Stimulated activated CD4-positive, alpha-beta T cell treated with anti-CD3 and anti-CD28 coated beads, Interleukin-15, amount 100 ng/mL, for 24 hours (primary cell): ENCODE measurements at places on chromosomes 11 and 22.

GRCh38 chr22:35023692-35024363, 42.1 kb upstream of the ISX start:
- peak; percentile 84 for DNase-seq

DNA sequence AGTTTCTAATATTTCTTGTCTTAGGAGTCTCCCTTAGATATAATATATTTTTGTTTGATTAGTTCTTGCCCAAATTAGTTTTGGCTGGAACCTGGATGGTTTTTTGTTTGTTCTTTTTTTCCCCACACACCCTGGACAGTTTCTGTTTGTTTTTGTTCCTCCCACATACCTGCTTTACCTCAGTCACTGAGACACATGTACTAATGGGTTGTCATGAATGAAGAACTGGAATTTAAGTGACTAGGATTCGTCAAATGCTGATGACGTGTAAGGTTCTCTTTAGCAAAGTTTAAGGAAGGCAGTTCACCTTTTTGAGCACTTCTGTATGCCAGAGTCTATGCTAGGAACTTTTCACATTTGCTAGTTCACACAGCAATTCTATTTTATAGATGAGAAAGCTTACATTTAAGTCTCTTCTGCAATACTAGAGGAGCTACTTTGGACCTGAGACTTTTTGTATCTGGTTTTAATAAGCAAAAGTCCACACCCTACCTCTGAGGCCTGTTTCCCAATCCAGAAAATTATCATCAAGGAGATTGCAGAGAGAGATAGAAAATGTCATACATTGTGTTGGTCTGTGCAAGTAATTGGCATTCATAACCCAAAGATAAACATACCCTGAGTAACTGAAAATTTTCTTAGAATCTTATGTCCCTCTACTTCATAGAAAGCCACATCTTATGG, 86.7 kb upstream of the RAB1B start:
- DNase-seq, result no peak

DNA sequence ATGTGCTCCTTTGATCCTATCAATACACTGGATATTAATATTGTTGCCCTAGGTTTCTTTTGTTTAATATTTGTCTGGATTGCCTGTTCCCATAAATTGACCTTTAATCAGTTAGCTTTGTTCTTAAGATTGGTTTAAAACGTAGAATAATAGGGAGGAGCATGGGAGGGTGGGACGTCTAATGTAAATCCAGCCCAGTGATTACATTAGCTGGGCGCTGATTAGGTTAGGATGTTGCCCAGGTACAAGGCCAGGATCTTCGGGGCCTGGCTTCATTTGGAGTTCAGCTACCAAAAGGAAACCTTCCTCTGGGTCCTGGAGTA, at the start of gene SRSF8:
Gene SRSF8 (plus strand): TSS at position 204 of the 323 bp plus-strand sequence. CDS start 308 bp downstream, outside the sequence.
- DNase-seq, result no peak

DNA sequence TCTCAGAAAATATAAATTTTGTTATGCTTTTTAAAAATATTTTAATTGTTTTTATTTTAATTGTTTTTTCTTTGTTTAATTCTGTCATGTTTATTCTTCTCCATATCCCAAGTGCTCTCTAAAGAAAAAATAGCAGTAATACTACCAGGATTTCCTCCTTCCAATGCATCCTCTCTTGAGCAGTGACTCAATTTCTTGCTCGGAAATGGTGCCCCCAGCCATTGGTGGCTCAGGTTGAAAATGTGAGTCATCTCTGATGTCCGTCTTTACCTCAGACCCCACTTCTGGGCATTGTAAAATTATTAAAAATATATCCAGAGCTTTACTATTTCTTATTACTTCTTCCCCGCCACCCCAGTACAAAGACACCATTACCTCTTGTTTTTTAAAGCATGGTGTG, 898.5 kb downstream of the METTL15 start:
- no peak for DNase-seq

DNA sequence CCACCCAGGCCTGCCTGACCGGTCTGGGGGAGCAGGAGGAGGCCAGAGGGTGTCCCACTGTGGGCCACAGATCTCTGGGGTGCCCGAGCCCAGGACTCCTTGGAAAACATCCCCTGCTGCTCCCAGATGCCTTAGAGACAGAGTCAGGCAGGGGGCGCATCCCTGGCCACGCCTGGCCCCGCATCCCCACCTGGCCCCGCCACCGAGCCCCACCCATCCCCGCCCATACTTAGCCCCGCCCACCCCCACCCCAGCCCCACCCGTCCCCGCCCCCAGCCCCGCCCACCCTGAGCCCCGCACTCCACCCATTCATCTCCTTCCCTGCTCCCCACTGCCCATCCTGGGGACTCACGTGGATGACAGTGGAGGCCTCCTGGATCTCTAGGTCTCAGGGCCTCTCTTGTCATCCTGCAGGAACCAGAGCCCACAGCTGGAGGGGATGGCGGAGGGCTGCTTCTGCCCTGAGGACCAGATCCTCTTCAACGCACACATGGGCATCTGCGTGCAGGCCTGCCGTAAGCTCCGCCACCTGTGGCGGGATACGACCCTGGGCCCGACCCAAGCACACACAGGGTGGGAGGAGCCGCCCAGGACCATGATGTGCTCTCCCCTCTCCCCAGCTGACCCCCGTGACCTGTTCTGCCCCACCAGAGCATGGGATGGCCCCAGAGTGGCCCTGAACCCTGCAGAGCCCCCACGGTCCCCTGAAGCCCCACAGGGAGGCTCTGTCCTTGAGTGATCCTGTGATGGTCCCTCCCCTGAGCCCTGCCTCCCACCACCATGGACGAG, 33.6 kb downstream of the MUC5B start:
- DNase-seq, result no peak

- no peak for DNase-seq
Measured at GRCh38 chr11:72842653-72843330, 28.6 kb downstream of the ATG16L2 start.

DNA sequence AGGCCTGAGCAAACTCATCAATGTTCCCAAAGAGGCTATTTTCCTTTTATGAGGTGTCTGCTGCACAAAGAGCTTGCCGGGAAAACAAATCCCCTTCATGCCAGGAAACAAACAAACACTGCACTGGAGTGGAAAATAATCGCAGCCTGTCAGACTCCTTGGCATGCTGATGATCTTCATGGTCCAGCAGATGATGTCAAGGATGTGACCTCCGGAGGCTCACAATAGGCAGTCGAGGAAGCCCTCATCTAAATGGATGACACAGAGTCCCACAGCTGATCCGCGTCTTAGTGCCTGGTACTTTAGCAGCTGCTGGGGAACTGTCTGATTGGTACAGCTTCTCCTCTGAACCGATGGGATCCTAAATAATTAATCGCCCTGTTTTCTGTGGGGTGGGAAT, 187.6 kb downstream of the TENM4 start:
- no peak for DNase-seq

DNA sequence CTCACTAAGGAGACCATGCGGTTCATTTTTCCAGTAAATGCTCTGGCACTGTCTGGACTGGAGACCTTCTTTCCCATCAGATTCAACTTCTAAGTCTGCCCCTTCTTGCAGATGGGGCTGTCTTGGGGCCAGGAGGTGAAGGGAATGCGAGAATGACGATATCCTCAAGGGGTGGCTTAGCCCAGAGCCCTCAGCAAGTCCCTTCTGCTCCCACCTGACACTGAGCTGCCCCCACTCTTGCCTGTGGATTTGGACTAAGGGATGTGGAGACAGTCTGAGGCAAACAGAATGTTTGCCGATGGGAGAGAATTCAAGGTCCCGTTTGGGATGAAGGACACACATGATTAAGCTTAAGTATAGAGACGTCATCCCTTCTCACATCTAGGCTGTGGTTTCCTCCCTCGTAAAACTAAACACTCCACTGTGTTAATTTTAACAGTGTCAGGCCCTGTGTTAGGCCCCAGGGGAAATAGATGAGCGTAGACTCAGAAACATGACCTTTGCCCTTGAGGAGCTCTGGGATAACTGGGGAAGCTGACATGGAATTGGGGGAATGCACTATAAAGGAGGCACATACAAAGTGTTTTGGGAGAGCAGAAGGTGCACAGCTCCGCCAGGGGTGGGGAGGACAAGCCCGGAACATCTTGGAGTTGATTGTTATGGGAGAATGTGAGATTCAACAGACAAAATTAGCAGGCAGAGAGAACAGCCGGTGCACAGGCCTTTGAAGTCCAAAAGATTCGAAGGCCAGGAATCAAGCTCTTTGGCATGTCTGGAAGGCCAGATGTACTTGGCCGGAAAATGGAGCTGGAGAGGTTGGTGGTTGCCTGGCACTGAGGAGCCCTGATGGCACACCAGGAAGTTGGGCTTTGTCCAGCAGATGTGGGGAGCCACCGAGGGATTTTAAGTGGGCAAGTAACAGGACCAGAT, 71.6 kb downstream of the ST3GAL4 start:
- no peak for DNase-seq

DNA sequence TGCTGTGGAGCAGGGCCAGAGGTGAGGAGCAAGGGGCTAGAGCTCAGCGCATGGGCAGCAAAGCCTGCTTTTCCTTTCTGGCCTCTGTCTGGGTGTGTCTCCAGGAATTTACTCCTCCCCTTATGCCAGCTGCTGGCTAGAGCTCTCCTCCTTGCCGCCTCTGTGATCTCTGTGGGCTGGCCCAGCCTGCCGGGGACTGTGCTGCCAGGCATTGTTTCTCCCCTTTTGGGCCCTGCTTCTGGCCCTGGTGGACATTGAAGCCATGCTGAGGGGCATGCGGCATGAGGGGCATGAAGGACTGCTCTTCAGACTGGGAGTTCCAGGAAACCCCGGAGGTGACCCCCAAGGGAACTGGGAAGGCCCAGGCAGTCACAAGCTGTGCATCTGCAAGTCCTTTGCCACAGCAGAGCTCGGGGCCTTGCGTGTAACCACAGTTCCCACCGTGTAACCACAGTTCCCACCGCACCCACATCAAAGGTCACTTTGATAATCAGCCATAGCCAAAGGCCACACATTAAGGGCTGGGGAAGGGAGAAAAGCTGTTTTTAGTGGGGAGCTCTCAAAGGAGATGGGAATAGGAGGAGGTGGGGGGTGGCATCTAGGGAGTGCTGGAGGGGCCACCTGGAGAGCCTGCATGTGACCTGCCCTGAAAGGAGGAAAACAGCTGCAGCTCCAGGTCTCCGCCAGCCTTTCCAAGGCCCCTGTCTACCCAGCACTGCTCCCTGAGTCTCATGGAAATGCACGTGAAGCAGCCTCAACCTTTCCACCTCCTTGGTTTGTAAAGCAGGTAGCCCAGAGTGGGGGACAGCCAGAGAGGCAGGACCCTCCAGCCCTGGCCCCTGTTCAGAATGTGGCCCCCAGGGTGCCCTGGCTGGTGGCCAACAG, 62.3 kb downstream of the PPFIBP2 start:
- peak; percentile 53 for DNase-seq

DNA sequence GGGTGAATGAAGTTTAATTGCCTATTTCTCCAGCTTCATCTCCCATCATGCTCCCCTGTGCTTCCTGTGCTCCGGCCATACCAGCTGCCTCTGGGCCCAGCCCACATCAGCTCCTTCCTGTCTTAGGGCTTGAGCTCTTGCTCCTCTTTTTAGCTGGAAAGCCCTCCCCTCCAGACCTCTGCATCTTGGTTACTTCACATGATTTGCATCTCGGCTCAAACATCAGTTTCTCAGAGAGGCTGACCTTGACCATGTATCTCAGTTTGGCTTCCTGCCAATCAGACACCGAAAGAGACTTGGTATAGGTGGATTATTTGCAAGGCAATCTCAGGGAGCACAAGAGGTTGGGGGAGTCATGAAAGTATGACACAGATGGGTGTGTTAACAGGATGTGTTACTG, 73.2 kb upstream of the TIMP3 start:
- DNase-seq, result no peak

- no peak for DNase-seq
Measured at GRCh38 chr11:123469089-123469488, 39.0 kb downstream of the GRAMD1B start.

DNA sequence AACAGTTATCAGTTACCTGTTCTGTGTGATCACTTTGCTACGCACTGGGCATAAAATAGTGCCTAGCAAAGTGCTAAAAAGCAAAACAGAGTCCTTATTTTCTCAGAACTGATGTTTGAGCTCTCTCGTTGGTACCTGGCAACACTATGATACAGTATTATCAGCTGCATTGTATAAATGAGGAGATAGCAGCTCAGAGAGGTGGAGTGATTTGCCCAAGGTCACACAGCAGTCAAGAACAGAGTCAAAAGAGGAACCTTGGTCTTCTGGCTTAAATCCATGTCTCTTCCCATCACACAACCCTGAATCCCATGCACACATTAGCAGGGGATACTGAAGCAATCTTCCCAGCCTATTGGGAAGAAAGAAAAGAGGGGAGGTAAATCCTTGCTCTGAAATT, 580.5 kb downstream of the SOX6 start:
- DNase-seq, result no peak

- DNase-seq, result no peak
Measured at GRCh38 chr11:133164986-133165385, 367.3 kb downstream of the OPCML start.

DNA sequence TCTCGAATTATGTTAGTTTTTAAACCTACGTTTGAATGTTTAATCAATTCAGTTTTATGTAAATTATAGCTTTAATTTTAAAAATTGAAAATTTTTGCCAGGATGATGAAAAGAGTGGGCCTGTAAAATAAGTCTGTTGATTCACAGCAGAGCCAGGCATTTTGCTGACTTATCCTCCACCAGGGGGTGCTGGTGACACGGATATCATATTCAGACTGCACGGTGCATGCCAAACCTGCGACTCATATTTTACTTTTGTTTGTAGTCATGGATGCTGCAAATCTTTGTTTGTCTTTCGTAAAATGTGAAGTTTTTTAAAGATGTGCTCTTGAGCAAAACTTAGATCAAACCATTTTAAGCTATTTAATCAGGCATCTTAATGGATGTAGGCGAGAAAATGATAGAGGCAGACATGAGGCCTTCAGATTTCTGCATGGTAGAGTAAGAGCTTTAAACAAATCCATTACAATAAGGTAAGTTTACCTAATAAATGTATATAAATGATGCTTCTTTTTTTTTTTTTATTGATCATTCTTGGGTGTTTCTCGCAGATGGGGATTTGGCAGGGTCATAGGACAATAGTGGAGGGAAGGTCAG, 3.6 kb upstream of the OR8B3 start:
- peak; percentile 71 for DNase-seq

DNA sequence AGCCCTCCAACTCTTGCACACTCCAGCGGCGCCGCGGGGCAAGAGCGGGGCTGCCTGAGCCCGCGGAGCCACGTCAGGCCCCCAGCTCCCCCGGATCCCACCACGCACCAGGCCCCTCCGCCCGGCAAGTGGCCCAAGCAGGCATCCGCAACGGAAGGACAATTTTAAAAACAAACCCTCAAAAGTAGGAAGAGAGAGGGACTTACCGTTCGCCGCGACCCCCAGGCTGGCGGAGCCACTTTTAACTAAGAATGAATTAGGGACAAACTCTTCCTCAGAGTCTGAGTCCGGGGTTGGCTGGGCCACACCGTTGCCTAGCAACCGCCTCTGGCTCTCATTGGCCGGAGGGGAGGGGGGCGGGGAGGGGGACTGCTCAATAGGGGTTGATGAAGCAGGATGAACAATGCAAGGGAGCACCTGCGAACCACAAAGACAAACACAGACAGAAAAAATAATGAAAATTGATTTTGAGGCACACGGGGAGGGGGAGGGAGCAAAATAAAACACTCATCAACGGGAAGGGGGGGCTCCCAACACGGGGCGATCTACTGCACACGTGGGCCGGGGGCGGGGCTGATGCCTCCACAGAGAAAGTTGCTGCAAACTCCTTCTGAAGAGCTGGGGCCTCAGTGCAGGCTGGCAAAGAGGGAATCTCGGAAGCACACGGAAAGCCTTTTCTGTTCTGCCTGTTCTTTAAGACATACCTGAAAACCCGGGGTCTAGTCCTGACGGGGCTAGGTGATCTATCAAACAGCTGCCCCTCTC, 387.5 kb upstream of the NARS2 start:
- peak; percentile 23 for DNase-seq
